ENCODE measurements at places on chromosomes 2 and 18. TPM values are rescaled to one million over a fixed set of nuclear protein-coding genes. Genes with fewer than 3 reads are reported as not detected.

The GGCX gene
- 49.6 TPM for total RNA-seq

The CCDC93 gene
- total RNA-seq: 32.6 TPM

The ASIC4 gene
- 5.4 TPM for total RNA-seq

The UGT1A10 gene
- total RNA-seq: not detected

The MC2R gene
- not detected for total RNA-seq

The SPEG gene
- 92.9 TPM for total RNA-seq

The TSHZ1 gene
- 5.3 TPM for total RNA-seq

The TMEM169 gene
- total RNA-seq: 166 TPM

The ASXL3 gene
- 45.6 TPM for total RNA-seq

All from glutamatergic neuron (in vitro differentiated cells).